Osteoblast (primary cell): ENCODE measurements at places on chromosomes 3 and 15. TPM values are rescaled to one million over a fixed set of nuclear protein-coding genes. Genes with fewer than 3 reads are reported as not detected.

DNA sequence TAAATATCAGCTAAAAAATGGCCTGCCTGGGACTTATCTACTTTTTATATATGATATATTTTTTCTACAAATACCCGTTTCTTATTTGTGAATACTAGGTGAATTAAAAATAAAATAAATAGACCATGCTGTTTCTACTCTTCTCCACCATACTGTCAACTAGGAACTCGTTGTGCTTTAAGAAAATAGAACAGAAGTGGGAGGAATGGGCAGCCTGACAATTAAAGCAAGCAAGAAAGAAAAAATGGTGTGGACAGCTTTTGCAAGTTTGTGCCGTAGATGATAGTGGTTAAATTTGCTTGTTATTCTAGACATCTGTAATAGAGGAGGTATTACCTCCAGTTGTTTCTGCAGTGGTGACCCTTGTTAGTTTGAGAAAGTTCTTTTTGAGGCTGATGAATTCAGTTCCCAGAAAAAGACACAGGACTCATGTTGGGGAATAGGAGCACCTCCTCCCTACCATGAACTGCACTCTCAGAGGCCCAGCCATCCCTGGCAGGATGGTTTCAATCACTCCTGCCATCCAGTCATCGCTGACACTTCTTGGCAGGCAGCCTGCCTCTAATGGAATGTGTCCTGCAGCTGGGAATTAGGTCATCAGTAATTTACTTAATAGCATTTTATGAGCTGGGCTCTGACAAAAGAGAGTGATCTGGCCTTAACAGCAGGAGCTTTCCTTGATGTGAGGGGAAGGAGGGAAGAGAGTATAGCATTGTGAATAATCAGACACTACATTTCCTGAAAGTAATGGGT is 105.0 kb upstream of the GAP43 start:
- DNase-seq, result peak; percentile 53

DNA sequence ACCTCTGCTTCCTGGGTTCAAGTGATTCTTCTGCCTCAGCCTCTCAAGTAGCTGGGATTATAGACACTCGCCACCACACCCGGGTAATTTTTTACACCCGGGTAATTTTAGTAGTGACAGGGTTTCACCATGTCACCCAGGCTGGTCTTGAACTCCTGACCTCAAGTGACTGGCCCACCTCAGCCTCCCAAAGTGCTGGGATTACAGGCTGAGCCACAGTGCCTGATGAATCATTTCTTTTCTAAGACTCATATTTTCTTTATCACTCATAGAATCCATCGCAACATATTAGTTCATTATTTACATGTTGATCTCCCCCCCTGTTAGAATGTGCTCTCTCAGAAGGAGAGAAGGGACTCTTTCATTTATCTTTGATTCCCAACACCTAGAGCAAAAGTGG is 109.5 kb upstream of the PTPRG start:
- DNase-seq, result no peak

GRCh38 chr3:157407769-157408168 is 28.9 kb upstream of the PTX3 start:
- no peak for DNase-seq

GRCh38 chr3:45659661-45660566 is 29.3 kb upstream of the SACM1L start:
- DNase-seq, result peak; percentile 80

Gene ANKRD34C
- not detected in 2 replicates for total RNA-seq

Gene KIF15
- 1.5 and 1.8 TPM in 2 replicates for total RNA-seq

Gene WDR49
- under 0.01 TPM in 1 of 2 replicates, not detected in the other for total RNA-seq

Gene NR2E3
- total RNA-seq, result under 0.01 TPM in 2 replicates

Gene MKRN2OS
- not detected in 2 replicates for total RNA-seq

Gene COL7A1
- 12.7 and 21.4 TPM in 2 replicates for total RNA-seq
